Left ventricle myocardium inferior (tissue), 1 donor: ENCODE measurements at places on chromosomes 5 and 9. TPM values are rescaled to one million over a fixed set of nuclear protein-coding genes. Genes with fewer than 3 reads are reported as not detected.

Gene IL5
- total RNA-seq, result not detected

Gene DAB2IP
- 50.7 TPM for total RNA-seq

Gene PPP1R26
- total RNA-seq, result 20.9 TPM

Gene GABRB2
- 0.11 TPM for total RNA-seq

Gene WDR38
- total RNA-seq, result not detected

DNA sequence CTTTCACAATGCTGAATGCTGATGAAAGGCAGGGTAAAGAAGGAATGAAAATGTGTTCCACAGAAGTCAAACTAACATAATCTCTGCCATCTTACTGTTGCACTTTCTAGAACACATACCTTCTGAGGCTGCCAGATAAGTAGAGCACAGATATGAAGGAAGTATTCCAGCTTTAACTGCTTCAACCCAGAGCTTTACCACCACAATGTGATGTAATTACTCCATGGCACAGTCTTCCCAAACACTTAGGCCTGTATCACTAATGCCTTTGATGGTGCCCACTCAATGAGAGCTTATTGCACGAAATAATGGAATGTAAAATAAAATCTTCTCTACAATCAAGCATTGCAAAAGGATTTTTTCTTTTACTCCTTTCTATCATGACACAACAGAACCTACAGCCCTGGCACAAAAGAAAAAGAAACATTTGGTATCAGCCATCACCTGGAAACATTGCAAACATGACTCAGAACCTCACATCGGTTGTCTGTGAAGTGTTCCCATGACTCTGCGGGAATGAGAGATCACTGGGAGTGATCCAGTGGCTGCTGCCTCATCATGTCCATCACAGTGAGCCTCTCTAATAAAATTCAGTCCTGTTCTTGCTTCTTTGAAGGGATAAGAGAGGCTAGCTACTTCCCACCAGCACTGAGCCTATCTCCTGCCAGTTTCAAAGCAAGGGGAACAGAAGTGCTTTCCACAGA is 385.8 kb downstream of the EFNA5 start:
- no peak for DNase-seq

DNA sequence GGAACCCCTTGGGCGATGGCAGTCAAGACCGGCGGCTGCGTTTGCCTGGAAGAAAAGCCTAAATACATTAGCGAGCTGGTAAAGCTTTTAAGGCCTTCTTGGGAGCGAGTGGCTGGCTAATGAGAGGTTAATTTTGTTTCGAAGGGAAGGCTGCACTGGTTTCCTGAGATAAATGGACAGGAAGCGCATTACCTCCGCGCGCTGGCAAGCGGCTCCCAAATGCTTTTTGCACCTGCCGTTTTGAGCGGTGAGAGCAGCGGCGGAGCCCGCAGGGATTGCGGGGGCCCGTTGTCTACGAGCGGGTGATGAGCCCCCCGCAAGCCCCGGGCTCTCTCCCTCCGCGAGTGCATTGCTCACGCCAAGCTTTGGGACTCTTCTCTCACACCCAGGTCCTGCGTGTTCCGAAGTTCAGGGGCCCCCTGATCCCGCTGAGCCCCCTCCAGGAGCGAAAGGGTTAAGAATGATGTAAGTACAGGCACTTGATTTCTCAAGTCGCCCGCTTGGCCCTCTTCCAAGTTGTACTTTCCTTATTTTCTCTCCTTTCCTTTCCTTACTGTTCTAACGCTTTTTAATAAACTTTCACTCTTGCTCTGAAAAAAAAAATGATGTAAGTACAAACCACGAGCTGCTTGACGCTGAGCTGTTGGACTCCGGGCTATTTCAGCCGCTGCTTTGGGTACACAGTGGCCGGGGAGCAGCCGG is 3.1 kb upstream of the RGMB start:
- DNase-seq, result peak; percentile 25

- DNase-seq, result no peak
Observed at GRCh38 chr5:123047706-123048105, 11.2 kb upstream of the PPIC start.

- no peak for DNase-seq
Observed at GRCh38 chr5:149636191-149636860, 55.0 kb downstream of the ARHGEF37 start.

DNA sequence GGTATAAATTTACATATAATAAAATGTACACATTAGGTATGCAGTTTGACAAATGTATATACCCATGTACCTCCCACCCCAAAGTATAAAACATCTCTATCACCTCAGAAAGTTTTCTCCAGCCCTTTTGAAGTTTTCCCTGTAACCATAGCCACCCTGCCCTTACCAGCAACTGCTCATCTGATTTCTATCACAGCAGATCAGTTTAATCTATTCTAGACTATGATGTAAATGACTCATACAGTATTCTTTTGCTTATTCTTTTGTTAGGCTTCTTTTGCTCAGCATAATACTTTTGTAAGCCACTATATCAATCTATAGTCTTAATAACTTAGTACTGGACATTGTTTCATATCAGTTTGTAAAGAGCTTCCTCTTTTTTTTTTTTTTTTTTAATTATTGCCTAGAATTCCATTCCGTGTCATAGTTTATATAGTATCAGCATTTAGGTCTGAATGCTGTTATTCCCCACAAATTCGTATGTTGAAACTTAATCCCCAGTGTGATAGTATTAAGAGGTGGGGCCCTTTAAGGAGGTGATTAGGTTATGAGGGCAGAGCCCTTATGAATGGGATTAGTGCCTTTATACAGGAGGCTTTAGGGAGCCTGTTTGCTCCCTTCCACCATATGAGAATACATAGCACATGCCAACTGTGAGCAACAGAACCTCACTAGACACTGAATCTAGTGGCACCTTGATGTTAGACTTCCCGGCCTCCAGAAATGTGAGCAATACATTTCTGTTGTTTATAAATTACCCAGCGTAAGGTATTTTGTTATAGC is 20.3 kb downstream of the MELK start:
- DNase-seq, result no peak
